ENCODE measurements at places on chromosomes 5 and 9.

DNA sequence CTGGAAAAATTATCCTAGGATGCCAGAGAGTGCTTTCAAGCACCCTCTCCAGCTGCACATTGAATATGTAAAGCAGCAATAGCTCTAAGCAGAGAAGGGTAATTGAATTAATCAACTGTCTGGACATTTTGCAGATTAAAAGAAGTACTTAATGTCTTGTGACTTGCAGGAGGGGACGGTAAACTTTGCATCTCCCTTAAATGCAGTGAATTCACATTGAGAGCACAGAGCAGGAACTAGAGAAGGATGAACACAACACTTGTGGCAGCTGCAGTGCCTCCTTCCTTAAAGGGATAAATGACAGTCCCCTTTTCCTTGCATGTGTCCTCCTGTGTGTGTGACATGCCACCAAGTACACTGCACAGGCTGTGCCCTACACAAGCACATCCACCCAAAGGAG lies 7.4 kb upstream of the CDK5RAP2 start:
- DNase-seq, result no peak

DNA sequence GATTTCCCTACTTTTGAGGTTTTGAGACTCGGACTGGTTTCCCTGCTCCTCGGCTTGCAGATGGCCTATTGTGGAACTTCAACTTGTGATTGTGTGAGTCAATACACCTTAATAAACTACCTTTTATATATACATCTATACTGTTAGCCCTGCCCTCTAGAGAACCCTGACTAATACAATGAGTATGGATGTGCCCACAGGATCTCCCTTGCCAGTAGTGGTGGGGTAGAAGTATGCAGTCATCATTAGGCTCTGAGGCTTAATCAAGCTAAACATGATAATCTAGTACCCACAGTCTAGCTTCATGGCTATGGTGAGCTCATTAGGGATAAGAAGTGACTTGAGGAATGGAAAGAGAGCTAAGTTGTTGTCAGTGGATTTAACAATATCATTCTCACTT lies 412.8 kb upstream of the PTGER4 start:
- no peak for DNase-seq

DNA sequence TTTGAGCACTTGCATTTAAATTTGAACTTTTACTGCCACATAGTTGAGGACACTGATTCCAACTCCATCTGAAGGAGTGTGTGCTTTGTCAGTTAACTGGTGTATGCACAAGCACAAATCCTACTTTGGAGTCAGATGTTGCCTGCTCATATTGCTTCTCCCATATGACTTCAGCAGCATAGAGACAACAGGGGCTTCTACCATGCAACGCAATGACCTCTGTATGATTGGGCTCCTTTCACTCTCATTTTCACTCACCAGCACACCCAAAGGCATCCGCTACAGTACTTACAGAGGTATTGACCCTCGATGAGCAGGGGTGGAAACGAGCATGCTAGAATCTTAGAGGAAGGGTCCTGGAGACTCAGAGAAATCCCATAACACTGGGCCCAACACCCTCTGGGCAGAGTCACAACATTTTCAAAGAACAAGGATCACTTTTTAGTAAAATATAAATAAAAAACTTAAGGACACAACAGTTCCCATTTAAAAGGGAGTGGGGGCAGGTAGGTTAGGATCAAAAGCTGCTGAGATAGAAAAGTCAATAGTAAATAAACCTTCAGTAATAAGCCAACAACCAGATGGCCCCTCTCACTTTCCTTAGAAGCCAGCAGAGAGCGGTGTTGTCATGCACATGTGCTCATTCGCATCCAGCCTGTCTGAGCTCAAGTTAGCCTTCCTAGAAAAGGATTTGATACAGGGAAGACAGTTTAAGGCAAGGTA lies 203.8 kb downstream of the SNCAIP start:
- no peak for DNase-seq

- no peak for DNase-seq
Measured at GRCh38 chr9:136039488-136039887, 55.6 kb downstream of the NACC2 start.

GRCh38 chr9:97794666-97795065 lies 58.4 kb upstream of the FOXE1 start:
- no peak for DNase-seq

DNA sequence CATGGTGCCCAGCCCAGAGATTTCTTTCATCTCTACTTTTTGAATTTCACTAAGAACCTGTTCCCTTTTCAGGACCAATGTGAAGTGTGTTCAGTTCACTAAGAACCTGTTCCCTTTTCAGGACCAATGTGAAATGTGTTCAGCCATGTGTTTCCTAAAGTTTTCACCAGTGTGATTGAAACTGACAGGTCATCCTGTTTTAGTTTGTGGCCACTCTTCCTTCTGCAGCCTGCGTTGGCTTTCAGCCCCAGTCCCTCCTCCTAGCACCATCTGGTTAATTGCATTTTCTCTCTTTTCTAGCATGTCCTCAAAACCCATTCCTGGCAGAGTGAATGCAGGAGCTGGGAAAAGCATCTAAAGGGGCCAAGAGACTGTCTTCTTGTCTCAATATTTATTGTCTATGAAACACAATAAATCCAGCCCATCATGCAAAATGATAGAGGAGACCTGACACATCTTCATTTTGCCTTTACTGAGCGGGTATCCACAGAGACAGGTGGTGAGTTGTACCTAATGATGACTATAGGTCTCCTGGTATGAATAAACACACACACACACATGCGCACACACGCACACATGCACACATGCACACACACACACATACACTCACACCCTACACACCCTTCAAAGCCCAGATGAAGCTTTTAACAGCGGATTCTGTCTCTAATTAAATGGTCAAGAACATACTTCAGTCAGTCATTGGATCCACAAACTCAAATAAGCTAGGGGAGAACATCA lies 6.1 kb upstream of the PANK3 start:
- DNase-seq, result no peak

GRCh38 chr9:63816751-63817621 lies 1468.0 kb downstream of the FOXD4L5 start:
- peak; percentile 46 for DNase-seq
